ENCODE measurements at places on chromosomes 7 and 10. TPM values are rescaled to one million over a fixed set of nuclear protein-coding genes. Genes with fewer than 3 reads are reported as not detected.

MGAM2 gene
- not detected for total RNA-seq

CH25H gene
- 0.54 TPM for total RNA-seq

DNA sequence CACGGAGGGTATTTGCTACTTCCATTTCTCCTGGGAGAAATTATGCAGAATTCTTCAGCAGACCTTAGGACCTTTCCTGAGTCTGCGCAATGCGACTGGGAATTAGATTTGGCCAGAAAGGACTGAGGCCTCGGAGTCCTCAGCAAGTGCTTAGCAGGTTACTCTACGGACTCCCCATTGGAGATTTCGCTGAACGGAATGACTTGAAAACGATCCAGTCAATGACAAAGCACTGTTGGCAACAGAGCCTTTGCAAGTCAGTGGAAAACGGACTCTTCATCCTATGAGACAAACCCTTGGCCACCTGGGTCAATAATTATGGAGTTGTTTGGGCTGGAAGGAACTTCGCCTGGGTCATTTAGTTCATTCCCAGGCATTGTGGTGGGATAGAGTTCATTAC is 107.4 kb downstream of the FAM204A start:
- DNase-seq, result no peak

DNA sequence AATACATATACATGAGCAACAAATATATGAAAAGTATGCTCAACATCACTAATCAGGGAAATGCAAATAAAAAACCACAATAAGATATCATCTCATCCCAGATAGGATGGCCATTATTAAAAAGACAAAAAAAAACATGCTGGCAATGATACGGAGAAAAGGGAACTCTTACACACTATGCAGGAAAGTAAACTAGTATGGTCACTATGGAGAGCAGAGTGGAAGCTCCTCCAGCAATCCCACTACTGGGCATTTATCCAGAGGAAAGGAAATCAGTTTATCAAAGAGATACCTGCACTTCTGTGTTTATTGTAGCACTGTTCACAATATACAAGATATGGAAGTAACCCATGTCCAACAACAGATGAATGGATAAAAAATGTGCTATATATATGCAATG is 217.5 kb downstream of the SDK1 start:
- DNase-seq, result no peak
